ENCODE measurements at places on chromosomes 5 and 9.
A peak's percentile ranks its signal among the peaks of the same experiment; 100 is the strongest.

DNA sequence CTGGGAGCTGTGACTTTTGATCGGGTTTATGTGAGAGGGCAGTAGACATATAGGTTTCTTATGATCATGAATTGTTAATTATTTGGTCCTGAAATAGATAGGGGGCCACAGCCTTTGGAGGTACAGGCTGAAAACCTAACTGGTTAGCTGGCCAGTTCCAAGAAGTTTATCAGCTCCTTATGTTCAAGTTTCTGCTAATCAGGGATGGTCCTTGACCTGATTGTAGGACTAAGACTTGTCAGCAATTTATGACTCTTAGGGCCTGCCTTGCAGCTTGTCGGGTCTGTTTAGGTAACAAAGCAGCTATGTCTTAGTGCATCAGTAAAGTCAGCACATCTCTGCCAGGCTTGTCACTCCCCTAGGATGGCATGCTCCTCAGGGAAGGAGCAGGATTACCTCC, 151.8 kb upstream of the RUSC2 start:
- DNase-seq, result no peak

- DNase-seq, result peak; percentile 65
Measured at GRCh38 chr5:88675168-88675707, 207.7 kb downstream of the MEF2C start.

DNA sequence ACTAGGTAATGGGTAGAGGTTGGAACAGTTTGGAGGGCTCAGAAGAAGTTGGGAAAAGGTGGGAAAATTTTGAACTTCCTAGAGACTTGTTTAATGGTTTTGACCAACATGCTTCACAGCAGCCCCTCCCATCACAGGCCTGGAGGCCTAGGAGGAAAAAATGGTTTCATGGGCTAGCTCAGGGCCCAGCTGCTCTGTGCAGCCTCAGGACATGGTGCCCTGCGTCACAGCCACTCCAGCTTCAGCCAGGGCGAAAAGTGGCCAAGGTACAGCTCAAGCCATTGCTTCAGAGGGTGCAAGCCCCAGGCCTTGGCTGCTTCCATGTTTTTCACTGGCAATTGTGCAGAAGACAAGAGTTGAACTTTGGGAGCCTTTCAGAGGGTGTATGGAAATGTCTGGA, 453.7 kb downstream of the LRRC70 start:
- no peak for DNase-seq

DNA sequence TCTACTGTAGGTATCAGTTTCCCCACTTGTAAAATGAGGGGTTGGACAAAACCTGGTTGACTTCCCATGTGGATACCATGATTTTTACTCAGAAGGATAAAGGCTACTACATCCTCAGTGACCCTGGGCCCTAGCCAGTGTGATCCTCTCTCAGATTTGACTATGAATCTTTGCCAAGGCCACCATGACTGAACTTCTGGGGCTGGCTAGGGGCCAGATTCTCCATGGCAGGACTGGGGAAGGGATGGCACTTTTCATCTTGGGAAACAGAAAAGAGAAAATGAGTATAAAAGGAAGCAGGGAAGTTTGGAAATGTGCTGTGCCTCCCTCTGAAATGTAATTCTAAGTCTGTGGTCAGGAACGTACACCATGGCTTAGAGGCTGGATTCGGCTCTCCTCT, 1.4 kb upstream of the FSTL4 start:
- DNase-seq, result no peak

DNA sequence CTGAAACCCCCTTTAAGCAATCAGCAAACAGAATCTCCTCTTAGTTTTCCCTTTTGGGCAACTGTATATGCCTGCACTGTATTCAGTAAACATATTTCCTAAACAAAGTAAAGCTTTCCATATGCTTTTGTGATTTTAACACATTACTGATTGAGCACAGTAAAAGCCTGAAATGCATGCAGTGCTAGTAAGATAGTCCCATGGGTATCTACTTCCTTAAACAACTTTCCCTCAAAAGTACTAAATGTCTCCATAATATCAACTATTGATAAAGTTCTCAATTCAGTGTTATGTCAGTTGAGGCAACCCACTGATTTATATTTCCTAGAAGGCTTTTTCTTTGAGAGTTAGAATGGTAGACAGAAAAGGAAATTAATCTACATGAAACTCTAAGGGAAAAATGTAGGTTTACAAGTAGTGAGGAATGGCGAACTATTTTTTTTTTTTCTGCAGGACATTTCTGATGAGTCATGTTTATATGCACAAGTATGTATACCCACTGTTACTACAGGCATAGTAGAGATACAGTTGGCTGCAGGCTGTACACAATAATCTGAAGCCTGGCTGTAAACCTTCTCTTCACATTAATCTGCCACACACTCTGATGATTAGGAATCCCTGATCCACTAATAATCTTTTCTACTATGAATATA, 31.2 kb upstream of the CEP120 start:
- no peak for DNase-seq

DNA sequence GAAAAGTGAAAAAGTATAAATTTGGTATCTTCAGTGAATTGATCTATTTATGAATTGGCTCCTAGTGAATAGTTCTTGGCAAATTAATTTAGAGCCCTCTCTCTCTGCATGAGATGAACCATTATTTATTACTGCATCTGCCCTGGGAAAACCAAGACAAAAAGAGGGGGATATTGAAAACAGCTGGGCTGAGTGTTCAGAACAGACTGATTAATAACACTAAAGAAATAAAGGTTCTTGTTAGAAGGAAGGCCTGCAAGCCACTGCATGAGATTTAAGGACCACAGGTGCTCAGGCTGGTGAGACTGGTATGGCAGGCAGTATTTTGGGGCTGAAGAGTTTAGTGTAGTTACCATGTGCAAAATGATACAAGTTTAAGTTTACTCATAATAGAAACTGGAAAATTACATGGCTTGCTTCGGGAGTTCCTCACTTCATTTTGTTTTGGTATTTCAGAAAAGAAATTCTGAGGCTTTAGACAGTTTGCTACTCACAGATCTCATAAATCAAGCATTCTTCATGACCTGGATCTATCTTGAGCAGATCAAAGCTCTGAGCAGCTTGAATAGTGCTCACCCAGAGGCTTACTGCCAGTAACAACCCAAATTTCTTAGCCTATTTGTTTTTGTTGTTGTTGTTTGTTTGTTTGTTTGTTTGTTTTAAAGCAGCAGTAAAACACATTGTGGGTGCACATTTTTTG, 56.1 kb downstream of the KIAA1958 start:
- no peak for DNase-seq

- no peak for DNase-seq
Measured at GRCh38 chr9:36961561-36962325, 72.3 kb downstream of the PAX5 start.

- no peak for DNase-seq
Measured at GRCh38 chr9:12956805-12957204, 182.0 kb downstream of the LURAP1L start.

- no peak for DNase-seq
Measured at GRCh38 chr5:168274406-168274805, 17.0 kb upstream of the WWC1 start.

- no peak for DNase-seq
Measured at GRCh38 chr9:36542355-36542754, 30.3 kb upstream of the MELK start.

- DNase-seq, result no peak
Measured at GRCh38 chr5:113218906-113219517, 215.8 kb downstream of the TSSK1B start.

DNA sequence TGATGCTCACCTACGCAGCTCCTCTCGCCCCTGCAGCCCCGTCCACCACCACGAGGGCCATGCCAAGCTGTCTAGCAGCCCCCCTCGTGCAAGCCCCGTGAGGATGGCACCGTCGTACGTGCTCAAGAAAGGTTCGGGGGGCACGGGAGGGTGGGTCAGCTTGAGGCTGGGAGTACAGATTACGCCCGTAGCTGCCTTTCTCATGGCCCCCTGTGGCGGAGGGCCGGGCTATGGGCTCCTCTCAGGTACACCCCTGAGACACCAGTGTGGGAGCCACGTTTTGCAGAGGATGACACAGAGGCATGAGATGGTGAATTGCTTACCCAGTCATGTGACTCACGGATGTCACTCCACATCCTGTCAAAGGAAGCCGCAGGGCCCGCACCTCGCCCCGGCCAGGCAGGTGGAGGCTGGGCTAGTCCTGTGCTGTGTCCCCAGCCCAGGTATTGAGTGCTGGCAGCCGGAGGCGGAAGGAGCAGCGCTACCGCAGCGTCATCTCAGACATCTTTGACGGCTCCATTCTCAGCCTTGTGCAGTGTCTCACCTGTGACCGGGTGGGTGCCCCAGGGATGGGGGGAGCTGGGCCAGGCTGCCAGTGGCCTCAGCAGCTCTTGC, 33.7 kb downstream of the USP20 start:
- DNase-seq, result no peak
